CD4-positive, alpha-beta T cell treated with Interleukin-21 for 1 hour (primary cell): ENCODE measurements at places on chromosomes 5 and 9.
A peak's percentile ranks its signal among the peaks of the same experiment; 100 is the strongest.

- DNase-seq: no peak
These were observed 36.6 kb downstream of the NCS1 start for GRCh38 chr9:130208600-130209347.

GRCh38 chr9:125889112-125889475 lies 141.9 kb downstream of the PBX3 start:
- DNase-seq: no peak

DNA sequence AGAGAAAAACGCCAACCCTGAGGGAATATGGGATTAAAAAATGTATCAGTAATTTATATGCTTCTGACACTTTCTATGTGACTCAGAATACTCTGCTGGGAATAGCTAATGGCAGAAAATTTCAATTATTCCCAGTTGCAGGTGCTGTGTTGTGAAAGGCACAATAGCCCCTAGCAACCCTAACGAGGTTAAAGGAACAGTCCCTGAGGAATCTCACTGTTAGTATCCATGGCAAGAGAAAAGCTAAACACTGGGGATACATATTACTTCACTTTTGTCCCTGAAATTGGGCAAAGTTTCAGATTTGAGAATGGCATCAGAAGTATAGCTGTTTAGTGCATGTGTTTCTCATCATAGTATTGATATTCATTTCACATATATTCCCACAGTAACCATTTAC lies 555.0 kb downstream of the RAB3C start:
- DNase-seq: no peak

- no peak for DNase-seq
These were observed 166.0 kb downstream of the ADAMTS12 start for GRCh38 chr5:33725806-33726205.

DNA sequence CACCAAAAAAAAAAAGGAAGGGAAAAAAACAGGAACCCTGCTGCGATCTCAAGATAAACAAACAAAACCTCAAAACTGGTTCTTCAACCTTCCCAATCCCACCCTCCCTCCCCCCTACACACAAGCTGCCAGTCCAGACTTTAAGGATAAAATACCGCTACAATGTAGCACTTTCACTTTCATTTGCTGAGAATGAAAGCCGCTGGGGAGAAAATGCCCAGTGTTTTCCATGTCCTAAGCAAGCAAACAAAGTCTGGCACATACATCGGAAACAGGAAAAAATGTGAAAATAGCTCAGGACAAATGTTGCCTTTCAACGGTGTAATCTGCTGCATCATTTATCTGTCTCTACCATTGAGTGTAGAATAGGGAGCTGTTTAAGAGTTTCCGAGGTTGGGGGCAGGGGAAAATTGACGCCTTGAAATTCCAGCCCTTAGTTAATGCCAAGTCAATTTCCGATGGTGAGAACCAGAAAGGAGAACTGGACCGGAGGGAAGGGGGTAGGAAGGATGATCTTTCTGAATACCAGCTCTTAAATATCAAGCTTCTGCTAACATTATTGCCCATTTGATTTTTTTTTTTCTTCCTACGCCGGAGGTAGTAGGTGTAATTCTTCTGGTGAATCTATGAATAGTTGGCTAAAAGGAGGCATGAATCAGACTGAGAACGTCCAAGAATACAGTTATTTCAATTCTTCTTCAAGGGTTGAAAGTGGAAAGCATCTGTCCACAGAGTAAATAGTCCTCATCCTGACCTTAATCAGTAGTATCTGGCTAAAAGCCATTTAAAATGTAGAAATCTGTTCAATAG lies 1.2 kb upstream of the ADAMTS6 start:
- DNase-seq: peak; percentile 47

GRCh38 chr5:65451436-65451835 lies 30.3 kb downstream of the ADAMTS6 start:
- DNase-seq: no peak

- DNase-seq: no peak
These were observed 29.7 kb downstream of the MRPL36 start for GRCh38 chr5:1769752-1770442.

- no peak for DNase-seq
These were observed 24.4 kb downstream of the ZNF474 start for GRCh38 chr5:122153774-122154173.

- no peak for DNase-seq
These were observed 141.5 kb downstream of the GABRG2 start for GRCh38 chr5:162209005-162209605.

DNA sequence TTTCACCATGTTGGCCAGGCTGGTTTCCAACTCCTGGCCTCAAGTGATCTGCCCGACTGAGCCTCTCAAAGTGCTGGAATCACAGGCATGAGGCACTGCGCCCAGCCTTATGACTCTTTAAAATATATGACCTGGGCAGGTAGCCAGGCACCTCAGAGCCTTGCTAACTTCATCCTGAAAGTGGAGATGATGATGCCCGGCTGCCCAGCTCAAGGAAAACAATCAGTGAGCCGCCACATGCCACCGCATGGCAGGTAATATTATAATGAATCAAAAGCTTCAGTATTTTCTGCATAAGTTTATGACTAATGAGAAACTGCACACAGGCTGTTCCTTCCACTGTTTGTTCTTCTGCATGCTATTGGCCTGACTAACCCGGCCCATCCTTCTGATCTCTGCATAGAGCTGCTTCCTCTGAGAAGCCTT lies 30.4 kb upstream of the DMRT1 start:
- DNase-seq: no peak

DNA sequence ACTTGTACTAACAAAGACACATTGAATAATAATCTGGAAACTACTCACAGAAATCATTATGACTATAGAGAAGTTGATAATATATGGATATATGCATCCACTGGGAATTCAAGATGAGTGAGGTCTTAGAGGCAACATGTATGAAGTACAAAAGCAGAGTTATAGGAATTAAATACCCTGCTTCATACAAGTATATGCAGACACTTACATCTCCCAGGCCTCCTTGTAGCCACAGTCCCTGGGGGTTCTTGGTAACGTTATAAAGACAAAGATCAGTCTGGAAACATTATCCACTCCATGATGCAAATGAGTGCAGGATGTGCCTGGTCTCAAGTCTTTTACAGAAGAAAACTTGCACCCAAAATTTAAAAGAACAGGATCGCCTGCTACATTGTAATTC lies 92.4 kb upstream of the ANXA1 start:
- no peak for DNase-seq

DNA sequence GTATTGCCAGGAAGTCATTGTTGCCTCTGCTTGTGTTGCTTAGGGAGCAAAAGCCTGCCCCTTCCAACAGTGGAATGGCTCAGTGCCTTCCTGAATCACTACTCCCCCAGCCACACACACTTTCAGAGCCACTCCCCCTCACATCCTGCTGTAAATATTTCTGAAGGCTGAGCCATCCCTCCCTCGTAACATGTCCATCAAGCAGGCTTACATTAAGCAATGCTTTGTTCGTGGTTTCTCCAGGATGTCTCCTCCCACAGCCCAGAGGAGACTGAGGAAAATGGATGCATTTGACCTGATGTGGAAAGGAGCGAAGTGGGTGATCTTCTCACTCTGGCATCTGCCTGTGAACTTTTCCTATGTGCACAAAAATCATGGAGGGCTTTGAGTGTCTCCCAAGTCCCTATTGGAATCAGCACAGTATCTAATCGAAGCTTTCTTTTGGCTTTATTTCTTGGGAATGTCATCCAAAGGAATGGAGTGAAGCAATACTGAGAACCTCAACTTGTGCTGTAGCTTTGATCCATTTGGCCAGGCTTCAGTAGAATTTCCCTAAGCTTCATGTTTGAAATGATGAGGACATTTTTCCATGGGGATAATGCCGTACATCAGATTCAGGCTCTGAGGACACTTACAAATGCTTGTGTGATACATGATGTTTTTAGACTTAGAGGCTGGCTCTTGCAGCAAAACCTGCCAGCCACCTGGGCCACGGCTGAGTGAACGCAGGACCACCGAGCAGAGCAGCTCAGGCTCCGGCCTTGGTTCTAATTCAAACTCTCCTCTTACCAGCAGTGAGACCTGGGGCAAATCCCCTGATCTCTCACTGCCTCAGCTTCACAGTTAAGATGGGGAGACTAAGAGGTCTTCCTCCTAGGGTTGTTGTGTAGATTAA lies 389.1 kb downstream of the ENC1 start:
- DNase-seq: no peak

- no peak for DNase-seq
These were observed 954 bp upstream of the SLC45A2 start for GRCh38 chr5:33985447-33985846.

GRCh38 chr5:81533629-81534405 lies 139.9 kb upstream of the ACOT12 start:
- no peak for DNase-seq

DNA sequence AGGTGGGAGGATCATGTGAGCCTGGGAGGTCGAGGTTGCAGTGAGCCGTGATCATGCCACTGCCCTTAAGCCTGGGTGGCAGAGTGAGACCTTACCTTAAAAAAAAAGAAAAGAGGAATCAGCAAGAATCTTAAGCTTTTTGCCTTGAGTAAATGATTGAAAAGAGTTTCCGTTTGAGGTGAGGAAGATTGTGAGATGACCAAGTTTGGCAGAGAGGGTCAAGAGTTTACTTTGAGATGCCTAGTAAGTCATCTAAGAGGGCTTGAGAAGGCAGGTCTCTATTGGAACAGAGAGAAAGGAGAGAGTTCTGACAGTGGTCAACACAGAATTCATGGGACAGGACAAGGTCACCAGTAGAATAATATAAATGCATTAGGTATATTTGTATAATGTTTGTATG lies 572.1 kb downstream of the TLE4 start:
- no peak for DNase-seq

DNA sequence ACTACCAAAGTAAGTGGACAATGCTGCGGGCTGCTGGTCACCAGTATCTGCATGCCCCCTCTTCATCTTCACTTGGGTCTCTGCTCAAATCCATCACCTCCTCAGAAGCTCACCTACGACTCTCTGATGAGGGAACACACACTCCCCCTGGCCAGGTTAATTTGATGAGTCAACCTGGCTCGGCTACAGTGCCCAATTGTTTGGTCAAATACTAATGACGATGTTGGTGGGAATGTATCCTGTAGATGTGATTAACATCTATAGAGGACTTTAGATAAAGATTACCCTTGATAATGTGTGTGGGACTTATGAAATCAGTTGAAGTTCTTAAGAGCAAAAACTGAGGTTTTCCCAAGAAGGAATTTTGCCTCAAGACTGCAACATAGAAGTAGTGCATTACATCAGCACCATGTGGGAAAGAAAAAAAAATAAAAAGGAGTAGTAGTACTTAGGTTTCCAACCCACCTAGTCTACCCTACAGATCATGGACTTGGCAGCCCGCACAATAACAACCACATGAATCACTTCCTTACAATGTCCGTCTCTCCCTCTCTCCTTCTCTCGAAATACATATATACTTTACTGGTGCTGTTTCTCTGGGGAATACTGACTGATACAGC lies 467.3 kb downstream of the DNAH5 start:
- DNase-seq: no peak

GRCh38 chr9:117120061-117120460 lies 294.8 kb downstream of the ASTN2 start:
- DNase-seq: no peak

DNA sequence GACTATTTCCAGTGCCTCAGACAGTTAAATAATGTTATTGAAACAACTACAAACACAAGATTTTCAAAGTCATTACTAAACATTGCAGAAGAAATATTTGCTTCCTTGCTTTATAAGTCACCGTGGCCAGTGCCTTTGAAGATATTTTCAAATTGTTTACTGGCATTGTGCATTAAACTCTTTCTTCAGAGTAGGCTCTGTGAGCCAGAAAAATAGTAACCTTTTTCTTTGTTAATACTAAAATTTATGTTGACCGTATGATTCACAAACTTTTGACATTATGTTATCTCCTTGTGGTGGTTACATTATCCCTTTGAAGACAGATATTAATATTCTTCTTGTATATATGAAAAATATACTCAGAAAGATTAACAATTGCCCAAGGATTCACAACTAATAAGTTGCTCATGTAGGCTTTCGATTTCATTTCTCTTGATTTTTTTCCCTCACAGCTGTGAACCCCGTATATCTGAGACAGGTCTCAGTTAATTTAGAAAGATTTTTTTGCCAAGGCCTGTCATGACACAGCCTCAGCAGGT lies 140.1 kb downstream of the NR3C1 start:
- DNase-seq: no peak

- no peak for DNase-seq
These were observed 47.2 kb upstream of the FCHO2 start for GRCh38 chr5:72908664-72909063.

DNA sequence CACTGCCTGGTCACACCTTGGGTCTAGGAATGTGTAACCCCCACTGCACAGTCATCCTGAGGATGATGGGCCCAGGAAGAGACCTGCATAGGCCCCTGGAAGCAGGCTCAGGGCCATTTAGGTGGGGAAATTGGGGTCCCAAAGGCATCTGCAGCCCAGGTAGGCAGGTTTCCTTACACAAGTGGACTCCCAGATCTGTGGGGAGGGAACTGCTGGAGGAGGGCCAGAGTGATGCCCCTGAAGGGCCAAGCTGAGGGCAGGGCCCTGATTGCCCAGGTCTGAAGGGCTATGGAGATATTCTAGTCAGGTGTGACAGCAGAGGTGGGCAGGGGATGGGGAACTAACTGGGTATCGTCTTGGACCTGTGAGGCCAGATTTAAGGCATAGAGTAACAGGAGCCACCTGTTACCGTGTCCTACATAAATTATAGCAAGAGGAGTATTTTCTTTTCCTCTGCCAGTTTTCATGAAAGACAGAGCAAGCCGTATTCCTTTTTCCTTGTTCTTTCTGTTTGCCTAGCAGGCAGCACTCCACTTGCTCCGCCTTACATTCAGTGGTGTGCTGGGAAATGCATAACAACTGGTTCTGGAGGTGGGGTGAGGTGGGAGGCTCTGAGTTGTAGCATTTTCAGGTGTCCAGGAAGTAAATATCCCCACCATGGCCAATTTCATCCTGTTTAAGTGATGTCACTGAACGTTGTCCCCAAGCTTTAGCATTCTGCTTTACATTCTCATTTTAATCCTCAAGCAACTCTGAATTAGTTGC lies 41.3 kb downstream of the PPARGC1B start:
- DNase-seq: no peak

- no peak for DNase-seq
These were observed 30.5 kb upstream of the MSX2 start for GRCh38 chr5:174693697-174694385.

- no peak for DNase-seq
These were observed 639.2 kb downstream of the NR2F1-AS1 start for GRCh38 chr5:92941806-92942205.

GRCh38 chr9:109278216-109278615 lies 42.6 kb downstream of the EPB41L4B start:
- DNase-seq: no peak

- DNase-seq: no peak
These were observed 87.7 kb upstream of the CKMT2 start for GRCh38 chr5:81145329-81145935.
